Activated CD4-positive, CD25-positive, alpha-beta regulatory T cell treated with anti-CD3 and anti-CD28 coated beads, Interleukin-2, amount 50 U/mL, for 24 hours (primary cell): ENCODE measurements at places on chromosomes 5 and 9.

- no peak for ATAC-seq
Measured at GRCh38 chr9:100498592-100498991, 25.6 kb downstream of the TMEFF1 start.

- ATAC-seq, result peak; percentile 58
Measured at GRCh38 chr9:36592801-36593583, 20.3 kb downstream of the MELK start.

DNA sequence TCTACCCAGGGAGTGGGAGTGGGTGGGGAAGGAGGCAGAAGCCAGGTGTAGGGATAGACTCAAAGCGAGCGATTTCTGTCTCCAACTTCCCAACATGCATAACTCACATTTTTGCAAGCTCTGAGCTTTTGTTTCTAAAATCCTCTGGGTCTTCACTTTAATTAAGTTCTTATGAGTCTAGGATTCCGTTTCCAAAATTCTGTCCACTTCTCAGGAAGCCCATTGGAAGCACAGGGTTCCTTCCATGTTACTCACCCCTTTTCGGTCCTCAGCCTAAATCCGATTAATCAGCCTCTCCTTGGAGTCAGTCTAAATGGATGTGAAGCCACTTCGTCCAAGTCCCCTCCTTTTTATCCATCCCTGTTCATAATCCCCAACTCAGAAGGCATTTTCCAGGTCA is 1.4 kb downstream of the GPX3 start:
- no peak for ATAC-seq

GRCh38 chr9:2050236-2050635 is 35.1 kb downstream of the SMARCA2 start:
- no peak for ATAC-seq

DNA sequence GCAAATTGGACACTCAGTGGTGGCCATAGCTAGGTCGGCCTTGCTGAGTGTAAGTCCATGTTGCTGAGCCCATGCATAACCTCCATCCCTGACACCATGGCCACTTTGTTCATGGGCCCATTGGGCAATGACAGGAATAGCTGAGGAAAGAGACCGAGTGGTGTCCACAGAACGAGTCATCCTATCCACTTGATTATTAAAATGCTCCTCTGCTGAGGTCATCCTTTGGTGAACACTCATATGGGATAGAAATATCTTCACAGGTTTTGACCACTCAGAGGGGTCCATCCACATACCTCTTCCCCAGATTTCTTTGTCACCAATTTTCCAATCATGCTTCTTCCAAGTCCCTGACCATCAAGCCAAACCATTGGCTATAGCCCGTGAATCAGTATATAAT is 63.6 kb downstream of the PPIC start:
- ATAC-seq, result no peak

- ATAC-seq, result no peak
Measured at GRCh38 chr5:9428272-9428671, 117.6 kb downstream of the SEMA5A start.

GRCh38 chr5:4855036-4855435 is 285.1 kb upstream of the ADAMTS16 start:
- ATAC-seq, result no peak
